Stomach (tissue), 19 donors: ENCODE measurements at places on chromosomes 2 and 18. TPM values are rescaled to one million over a fixed set of nuclear protein-coding genes. Genes with fewer than 3 reads are reported as not detected.

The CIDEA gene
- not detected for total RNA-seq

- no peaks in the 10 kb centered on the region for H3K27me3 ChIP-seq
- H3K27ac ChIP-seq, result no peak overlapping the region
- no peak for DNase-seq
- no peaks in the 10 kb centered on the region for H3K36me3 ChIP-seq
- no peak overlapping the region for H3K4me3 ChIP-seq
These were observed 41.1 kb upstream of the SCG2 start for GRCh38 chr2:223643309-223643708.

DNA sequence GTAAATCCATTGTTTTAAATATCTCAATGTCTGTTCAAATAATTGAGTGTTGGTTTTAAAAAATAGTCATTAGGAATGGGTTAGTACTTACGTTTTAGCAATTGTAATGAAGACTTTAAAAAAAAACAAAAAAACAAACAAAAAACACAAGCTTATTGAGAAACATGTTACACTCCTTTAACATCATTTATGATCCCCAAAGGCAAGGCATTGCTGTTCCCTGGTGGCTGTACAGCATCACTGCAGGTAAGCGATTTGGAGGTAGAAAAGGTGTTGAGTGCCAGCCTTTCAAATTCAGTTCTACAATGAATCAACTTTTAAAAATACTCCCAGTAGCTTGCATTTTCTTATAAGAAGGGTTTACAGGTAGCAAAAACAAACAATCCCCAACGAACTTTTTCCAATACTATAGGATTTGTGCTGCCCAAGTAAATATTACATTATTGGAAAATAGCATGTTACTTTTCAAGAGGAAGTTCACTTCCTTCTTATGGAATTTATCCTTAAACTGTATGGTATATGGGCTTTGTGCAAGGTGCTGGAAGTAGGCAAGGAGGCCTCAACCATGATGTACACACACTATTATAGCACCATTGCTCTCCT lies 27.5 kb downstream of the CNRIP1 start:
- H3K4me3 ChIP-seq, result no peak overlapping the region
- peak; percentile 53 for DNase-seq
- H3K4me1 ChIP-seq, result no peaks in the 10 kb centered on the region
- no peak overlapping the region for H3K27ac ChIP-seq
- H3K27me3 ChIP-seq, result no peaks in the 10 kb centered on the region

The EPG5 gene
- 22.6 TPM for total RNA-seq

DNA sequence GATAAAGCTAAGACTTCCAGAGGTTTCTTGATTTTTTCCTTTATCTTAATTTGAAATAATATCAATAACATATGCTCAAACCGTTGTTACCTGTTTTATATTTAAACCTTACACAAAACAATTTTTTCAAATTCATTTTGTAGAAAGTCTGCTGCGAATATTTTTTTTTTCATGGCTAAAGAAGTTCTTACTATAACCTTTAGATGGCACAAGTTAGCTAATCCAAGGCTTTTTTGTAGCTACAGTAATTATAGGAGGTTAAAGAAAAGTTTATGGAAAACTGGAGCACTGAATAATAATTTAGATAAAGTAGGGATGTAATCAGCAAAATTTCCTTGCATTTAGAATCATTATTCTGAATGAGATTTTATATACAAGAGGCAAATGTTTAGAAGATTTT lies 78.0 kb upstream of the PNPT1 start:
- no peak overlapping the region for H3K4me3 ChIP-seq
- no peaks in the 10 kb centered on the region for H3K4me1 ChIP-seq
- peak; percentile 58 for DNase-seq

GRCh38 chr18:191725-192124 lies 33.4 kb downstream of the USP14 start:
- H3K27me3 ChIP-seq, result no peaks in the 10 kb centered on the region
- H3K4me1 ChIP-seq, result peaks cover 28% of the 10 kb centered on the region
- H3K27ac ChIP-seq, result no peak overlapping the region
- no peak for DNase-seq
- no peak overlapping the region for H3K4me3 ChIP-seq

The HAAO gene
- 18.5 TPM for total RNA-seq

GRCh38 chr2:214628091-214628490 lies 181.4 kb downstream of the BARD1 start:
- no peaks in the 10 kb centered on the region for H3K27me3 ChIP-seq
- no peaks in the 10 kb centered on the region for H3K36me3 ChIP-seq
- no peaks in the 10 kb centered on the region for H3K4me1 ChIP-seq
- H3K4me3 ChIP-seq, result no peak overlapping the region
- no peak overlapping the region for H3K27ac ChIP-seq
- no peak for DNase-seq

GRCh38 chr2:127695491-127696472 lies 5.5 kb upstream of the SFT2D3 start:
- DNase-seq, result peak; percentile 88
- no peak overlapping the region for H3K27ac ChIP-seq
- H3K27me3 ChIP-seq, result no peaks in the 10 kb centered on the region
- peaks cover 11% of the 10 kb centered on the region for H3K4me1 ChIP-seq
- H3K36me3 ChIP-seq, result no peaks in the 10 kb centered on the region

DNA sequence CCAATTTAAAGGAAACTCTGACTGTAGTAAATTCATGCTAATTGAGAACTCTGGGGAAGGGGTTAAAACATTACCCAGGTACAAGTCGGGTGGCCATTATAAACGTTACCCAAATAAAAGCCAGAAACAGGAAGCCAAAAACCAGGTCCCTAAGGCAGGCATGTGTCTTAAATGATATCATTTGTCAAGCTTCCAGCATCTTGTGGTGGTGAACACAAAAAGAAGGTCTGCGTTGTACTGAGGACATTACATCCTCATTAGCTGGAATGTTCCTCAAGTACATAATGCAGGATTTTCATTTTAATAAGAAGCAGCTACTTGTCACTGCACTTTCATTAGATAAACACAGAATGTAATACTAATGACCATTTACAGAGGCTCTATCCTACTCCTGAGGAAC lies 10.9 kb downstream of the PTGR3 start:
- no peak overlapping the region for H3K27ac ChIP-seq
- H3K36me3 ChIP-seq, result peaks cover 25% of the 10 kb centered on the region
- H3K4me3 ChIP-seq, result no peak overlapping the region
- no peak for DNase-seq
- no peaks in the 10 kb centered on the region for H3K4me1 ChIP-seq
- H3K27me3 ChIP-seq, result no peaks in the 10 kb centered on the region

The SRD5A2 gene
- not detected for total RNA-seq

The UGT1A8 gene
- total RNA-seq, result not detected

The LIPG gene
- total RNA-seq, result 3.5 TPM

GRCh38 chr18:76412010-76412817 lies 82.8 kb downstream of the ZNF516 start:
- no peak overlapping the region for H3K4me3 ChIP-seq
- peaks cover 57% of the 10 kb centered on the region for H3K4me1 ChIP-seq
- no peaks in the 10 kb centered on the region for H3K27me3 ChIP-seq
- H3K36me3 ChIP-seq, result no peaks in the 10 kb centered on the region
- DNase-seq, result no peak
- no peak overlapping the region for H3K27ac ChIP-seq

The COLEC11 gene
- not detected for total RNA-seq

- no peak overlapping the region for H3K27ac ChIP-seq
- no peaks in the 10 kb centered on the region for H3K27me3 ChIP-seq
- no peaks in the 10 kb centered on the region for H3K36me3 ChIP-seq
- H3K4me3 ChIP-seq, result no peak overlapping the region
These were observed 193.3 kb downstream of the ANKRD30B start for GRCh38 chr18:14941256-14941655.

The M1AP gene
- not detected for total RNA-seq

The CAPN14 gene
- total RNA-seq, result not detected

- DNase-seq, result no peak
- H3K4me1 ChIP-seq, result peaks cover 17% of the 10 kb centered on the region
- no peaks in the 10 kb centered on the region for H3K36me3 ChIP-seq
- no peak overlapping the region for H3K4me3 ChIP-seq
- no peak overlapping the region for H3K27ac ChIP-seq
These were observed 43.7 kb downstream of the ARL4C start for GRCh38 chr2:234453216-234453615.

DNA sequence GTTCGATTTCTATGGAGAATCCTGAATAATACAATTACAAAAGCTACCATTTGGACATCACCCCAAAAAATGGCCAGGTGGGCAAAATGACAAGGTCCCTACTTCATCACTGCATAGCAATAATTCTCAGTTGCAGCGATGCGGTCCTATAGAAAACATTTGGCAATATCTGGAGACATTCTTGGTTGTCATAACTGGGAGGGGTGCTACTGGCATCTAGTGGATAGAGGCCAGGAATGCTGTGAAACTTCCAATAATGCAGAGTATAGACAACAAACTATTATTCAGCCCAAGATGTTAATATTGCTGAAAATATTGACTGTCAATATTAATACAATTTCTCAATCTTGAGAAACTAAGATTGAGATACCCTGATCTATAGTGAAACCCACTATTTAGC lies 637.8 kb upstream of the PKDCC start:
- H3K4me3 ChIP-seq, result no peak overlapping the region
- no peaks in the 10 kb centered on the region for H3K27me3 ChIP-seq
- H3K36me3 ChIP-seq, result no peaks in the 10 kb centered on the region
- no peak overlapping the region for H3K27ac ChIP-seq
- DNase-seq, result no peak
- H3K4me1 ChIP-seq, result no peaks in the 10 kb centered on the region
